ENCODE measurements at places on chromosomes 3 and 15.

- no peak for DNase-seq
Observed at GRCh38 chr3:25781145-25781757, 2.0 kb downstream of the NGLY1 start.

GRCh38 chr3:143972505-143973258 lies 1.1 kb downstream of the DIPK2A start:
- DNase-seq, result peak; percentile 41

DNA sequence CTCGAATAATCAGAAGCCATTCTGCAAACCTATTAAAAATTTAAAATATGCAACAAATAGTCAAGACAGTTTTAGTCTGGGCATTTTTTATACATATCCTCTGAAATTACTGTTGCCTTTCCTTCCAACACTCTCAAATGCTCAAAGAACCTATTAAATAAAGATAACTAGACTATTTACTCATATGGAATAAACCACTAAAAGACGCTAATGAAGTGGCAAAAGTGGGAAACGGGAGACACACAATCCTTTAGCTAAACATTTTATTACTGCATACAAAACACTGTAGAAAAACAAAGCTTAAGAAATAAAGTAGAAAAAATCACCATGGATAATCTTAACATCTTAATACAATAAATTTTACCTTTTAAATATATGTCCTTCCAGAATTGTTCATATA lies 75.4 kb downstream of the HERC1 start:
- DNase-seq, result no peak

- DNase-seq, result no peak
Observed at GRCh38 chr3:171811295-171811912, 1.1 kb upstream of the PLD1 start.

DNA sequence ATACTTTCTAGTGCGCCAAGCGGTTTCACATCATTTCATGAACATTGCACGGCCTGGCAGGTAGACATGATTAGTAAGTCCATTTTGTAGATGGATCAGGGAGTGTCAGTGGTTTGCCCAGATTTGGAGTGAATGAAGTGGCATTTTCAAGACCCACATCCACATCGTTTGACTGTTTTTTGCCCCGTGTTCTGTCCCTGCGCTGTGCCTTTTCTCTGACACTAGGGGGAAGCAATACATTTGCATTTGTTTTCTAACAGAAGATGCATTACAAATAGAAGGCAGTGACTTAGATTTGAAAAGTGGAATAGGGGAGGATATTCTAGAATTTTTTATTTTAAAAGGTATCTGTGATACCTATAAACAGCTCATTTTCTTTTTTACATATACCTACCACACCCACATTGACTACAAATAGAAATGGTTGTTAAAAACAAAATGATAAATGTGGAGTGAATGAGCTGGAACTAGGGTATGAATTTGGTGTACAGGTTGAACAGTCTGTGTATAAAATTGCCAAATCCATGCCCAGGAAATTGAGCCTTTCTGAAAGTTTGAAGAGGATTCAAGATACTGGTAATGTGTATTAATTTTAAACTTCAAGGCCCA lies 98.0 kb downstream of the USP13 start:
- peak; percentile 5 for DNase-seq

DNA sequence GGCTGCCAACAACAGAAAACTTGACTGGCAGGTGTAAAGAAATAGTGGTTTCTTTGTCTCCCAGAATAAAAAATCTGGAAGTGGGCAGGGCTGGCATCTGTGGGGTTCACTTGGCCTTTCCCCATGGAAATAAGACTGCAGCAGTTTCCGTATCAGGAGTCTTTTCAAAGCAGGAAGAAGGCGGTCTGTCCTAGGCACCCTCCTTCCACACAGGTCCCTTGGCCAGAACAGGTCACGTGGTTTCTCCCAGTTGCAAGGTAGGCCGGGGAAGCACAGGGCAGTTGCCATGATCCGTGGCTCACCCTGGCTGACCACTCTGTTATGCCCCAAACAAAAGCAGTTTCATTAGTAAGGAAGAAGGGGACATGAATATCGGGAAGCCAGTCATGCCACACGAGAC lies 45.4 kb downstream of the ZDHHC19 start:
- DNase-seq, result no peak

DNA sequence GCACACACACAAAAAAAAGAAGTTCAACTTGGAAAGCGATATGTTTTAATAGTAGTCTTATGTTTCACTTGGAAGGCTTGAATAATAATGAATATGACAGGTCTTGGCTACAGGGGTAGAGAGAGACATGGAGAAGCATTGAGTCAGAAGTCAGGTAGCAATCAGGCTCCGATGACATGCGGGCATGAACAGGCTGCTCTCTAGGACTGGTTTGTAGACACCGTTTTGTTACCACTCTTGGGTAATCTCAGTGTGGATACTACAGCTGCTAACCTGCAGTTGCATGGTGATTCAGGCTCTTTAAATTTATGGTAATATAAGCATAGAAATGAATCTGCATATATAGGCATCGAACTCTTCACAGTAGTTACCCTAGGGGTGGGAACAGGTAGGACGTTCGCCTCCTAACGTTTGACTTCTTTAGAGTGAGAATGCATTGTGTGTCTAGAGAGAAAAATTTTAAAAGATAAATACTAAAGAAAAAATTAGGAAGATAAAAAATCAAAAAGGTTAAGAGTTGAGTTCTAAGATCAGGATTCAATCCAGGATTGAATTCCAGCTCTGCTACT lies 241.6 kb upstream of the KBTBD8 start:
- no peak for DNase-seq

- no peak for DNase-seq
Observed at GRCh38 chr3:126397610-126398422, 3.1 kb downstream of the CFAP100 start.

DNA sequence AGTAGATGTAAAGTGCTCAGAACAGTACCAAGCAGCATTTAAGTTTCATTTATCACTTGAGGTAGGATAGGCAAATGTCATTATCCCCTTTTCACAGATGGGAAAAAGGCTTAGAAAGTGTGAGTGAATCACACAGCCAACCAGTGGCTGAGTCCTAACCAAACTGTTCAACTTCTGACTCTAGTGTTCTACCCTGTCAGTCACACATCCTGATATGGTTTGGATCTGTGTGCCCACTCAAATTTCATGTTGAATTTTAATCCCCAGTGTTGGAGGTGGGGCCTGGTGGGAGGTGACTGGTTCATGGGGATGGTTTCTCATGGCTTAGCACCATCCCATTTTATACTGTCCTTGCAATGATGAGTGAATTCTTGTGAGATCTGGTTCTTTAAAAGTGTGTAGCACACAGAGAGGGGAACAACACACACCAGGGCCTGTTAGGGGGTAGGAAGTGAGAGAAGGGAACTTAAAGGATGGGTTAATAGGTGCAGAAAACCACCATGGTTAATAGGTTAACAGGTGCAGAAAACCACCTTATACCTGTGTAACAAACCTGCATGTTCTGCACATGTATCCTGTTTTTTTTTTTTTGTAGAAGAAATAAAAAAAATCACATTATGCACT lies 304.7 kb downstream of the SUCLG2 start:
- DNase-seq, result no peak

DNA sequence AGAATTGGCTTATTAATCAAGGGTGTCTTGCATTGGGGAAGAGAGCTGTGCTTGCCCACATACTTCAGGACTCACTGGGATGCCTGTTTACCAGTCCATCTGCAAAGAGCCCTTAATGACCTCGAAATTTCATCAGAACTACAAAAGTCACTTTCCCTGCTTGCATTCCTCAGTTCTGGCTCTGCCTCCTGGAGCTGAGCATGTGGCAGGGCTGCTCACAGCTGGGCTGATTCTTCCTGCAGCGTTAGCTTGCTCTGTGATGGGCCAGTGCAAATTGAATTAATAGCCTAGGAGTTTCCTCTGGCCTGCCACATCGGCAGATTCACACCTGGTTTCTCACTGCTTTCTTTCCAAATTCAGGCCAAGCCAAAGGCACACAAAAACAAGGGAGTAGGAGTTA lies 108.9 kb downstream of the DUT start:
- DNase-seq, result no peak

DNA sequence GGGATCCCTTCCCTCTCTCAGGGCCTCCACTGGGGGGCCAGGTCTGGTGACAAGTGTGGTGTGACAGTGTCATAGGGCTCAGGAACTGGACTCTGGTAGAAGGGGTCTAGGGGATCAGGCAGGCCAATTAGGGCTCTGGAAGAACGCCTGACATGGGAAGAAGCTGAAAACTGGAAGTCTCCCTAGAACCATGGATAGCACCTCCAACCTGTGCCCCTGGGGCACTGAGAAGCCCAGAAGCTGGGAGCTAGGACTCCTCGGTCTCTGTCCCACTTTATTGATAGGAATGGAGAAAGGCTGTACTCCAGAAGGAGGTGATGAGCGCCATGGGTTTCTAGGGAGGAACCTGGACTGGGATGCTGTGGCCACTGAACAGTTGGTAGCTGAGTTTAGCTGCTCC lies 30.7 kb downstream of the INSYN1 start:
- DNase-seq, result no peak

GRCh38 chr3:152454076-152454875 lies 185.5 kb downstream of the MBNL1 start:
- DNase-seq, result no peak

DNA sequence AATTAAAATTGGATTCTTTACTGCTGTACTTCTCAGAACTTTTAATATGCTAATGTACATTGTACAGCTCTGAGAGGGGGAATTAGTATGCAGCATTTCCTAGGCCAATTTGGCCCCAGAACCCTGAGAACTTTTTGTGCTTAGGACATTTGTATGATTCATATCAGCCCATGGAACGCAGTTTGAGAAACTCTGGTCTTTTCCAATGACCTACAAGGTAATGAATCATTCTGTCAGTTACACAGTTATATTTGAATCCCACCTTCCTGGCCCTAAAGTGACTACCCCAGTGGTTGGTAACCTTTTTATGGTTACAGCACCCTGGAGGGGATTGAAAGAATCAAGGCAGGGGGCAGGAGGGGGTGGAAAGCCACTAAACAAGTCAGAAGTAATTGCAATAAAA lies 25.6 kb upstream of the KBTBD12 start:
- DNase-seq, result no peak

DNA sequence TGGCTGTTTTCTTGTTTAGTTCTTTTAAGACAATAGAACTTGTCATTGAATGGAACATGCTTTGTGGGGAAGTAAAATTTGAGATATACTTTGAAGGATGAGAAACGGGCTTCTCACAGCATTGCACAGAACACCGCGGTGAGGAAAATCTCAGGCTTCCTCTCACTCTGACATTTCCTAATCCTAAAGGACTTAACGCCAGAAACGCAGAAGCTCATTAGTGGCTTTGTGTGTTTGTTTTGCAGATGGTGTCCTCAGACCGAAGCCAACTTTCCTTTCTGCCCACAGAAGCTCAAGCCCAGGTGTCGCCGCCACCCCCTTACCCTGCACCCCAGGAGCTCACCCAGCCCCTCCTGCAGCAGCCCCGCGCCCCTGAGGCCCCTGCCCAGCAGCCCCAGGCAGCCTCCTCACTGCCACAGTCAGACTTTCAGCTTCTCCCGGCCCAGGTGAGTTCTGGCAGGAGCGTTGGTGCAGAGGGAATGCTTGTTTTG lies 78.9 kb upstream of the BLM start:
- DNase-seq, result no peak

- DNase-seq, result no peak
Observed at GRCh38 chr3:126438746-126439145, 36.9 kb downstream of the ZXDC start.

DNA sequence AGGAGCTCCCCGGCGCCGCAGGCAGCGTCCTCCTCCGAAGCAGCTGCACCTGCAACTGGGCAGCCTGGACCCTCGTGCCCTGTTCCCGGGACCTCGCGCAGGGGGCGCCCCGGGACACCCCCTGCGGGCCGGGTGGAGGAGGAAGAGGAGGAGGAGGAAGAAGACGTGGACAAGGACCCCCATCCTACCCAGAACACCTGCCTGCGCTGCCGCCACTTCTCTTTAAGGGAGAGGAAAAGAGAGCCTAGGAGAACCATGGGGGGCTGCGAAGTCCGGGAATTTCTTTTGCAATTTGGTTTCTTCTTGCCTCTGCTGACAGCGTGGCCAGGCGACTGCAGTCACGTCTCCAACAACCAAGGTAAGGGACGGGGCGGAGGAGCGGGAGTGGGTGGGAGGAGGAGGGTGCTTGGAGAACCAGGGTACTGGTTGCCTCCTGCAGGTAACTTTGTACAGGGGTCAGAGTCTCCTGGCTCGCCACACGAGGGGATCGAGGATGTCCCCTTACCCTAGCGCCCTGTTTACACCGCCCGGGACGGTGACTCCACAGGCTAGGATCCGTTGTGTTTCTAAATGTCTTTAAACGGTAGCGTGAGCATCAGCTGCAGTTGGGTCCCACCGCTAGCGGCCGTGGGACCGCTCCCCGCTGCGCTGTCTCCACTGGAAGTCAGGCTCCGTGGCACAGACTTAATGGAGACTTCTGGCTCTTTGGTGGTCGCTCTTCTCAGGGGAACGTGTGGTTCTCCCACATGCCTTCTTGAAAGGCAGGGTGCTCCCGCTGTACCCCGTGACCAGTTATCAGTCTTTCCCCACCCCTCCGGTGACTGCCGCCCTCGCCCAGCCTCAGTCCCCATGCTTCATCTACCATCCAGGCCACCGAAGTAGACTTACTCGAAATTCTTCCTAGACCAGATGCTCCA lies 515 bp downstream of the EPHA6 start:
- no peak for DNase-seq

GRCh38 chr3:132399054-132399929 lies 18.0 kb upstream of the DNAJC13 start:
- peak; percentile 41 for DNase-seq

DNA sequence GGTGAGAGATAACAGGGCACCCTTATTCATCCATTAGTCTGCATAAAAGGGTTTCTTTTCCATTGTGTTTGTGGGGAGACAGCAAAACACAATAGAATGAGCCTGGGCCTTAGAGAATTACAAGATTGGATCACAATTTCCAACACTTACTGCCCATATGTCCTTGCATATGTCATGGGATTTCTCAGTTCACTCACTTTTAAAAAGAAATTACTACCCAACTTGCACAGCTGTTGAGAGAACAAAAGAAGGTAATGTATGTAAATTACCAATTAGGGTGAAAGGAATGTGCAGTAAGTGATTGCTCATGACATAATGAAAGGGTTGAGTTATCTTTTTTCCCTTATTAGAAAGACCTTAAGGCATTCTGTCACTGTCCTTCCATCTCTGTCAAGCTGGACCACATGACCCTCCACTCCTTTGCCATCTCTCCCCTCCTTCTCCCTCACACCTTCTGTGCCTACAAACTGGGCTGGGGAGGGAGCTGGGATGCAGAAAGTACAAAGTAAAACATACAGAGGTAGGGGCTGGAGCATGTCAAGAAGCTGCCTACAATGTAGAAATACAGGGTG lies 244.2 kb downstream of the ZMAT3 start:
- no peak for DNase-seq

GRCh38 chr3:114498539-114499370 lies 204.9 kb downstream of the TIGIT start:
- DNase-seq, result no peak

- no peak for DNase-seq
Observed at GRCh38 chr15:101308604-101309435, 13.8 kb upstream of the SNRPA1 start.

- no peak for DNase-seq
Observed at GRCh38 chr3:161510510-161511260, 14.1 kb downstream of the OTOL1 start.

- no peak for DNase-seq
Observed at GRCh38 chr3:169694117-169694516, 30.6 kb upstream of the MECOM start.

Data from CD4-positive, alpha-beta T cell treated with Interleukin-17A for 1 hour (primary cell).